ENCODE measurements at places on chromosomes 13 and 19.

GRCh38 chr13:80957019-80957655, 616.2 kb upstream of the SPRY2 start:
- DNase-seq = no peak

DNA sequence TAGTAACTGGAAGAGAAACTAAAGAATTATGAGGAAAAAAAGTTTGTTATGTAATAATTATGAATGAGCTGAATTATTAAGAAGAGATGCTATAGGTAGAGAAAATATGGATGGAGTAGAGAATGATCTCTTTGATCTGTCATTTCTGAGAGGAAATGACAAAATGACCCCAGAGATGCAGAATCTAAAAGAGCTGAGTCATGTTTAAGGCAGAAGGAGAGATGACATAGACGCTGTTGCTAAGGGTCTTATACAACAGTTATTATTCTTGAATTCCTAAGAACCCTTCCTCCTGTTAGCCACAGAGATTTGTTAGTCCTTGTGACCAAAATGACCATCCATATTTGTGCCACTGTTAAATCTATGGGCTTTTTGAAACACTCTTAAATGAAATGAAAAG, 58.3 kb upstream of the FREM2 start:
- no peak for DNase-seq

- DNase-seq = no peak
Observed at GRCh38 chr13:112746044-112746443, 56.2 kb downstream of the ATP11A start.

- DNase-seq = no peak
Observed at GRCh38 chr13:21576426-21576825, 27.5 kb downstream of the MICU2 start.

- DNase-seq = no peak
Observed at GRCh38 chr19:29098863-29099481, 114.0 kb downstream of the UQCRFS1 start.

DNA sequence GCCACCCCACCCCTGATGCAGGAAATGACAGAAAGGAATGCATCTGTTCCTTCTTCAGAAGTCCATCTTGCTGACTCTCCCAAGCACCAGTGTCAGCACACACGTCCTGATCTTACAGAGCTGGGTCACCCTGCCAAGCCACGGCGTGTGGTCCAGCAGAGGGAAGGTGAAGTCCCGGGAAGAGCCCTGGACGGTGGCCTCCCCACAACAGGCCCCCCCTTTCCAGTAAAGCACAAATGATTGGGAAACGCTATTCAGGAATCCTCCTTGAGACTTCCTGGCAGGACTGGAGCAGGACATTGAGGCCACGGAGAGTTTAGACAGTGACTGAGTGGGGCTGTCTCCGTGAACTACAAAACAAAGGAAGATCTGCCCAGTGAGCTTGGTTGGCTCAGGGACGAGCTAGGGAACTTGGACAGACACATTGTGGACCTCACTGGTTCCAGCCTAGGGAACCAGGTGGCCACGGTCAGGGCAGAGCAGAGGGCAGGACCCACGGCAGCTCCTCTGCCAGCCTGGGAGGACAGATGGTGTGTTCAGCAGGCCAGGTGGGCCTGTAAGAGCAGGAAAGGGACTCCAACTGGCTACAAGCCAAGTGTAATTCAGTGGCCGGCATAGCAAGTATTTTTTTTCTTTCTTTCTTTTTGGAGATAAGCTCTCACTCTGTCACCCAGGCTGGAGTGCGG, 41.7 kb downstream of the ELL start:
- DNase-seq = no peak
